ENCODE measurements at places on chromosomes 13 and 19.

GRCh38 chr19:55526216-55527196, 10.4 kb downstream of the SBK2 start:
- no peak for DNase-seq

- DNase-seq = peak; percentile 85
These were observed 15.3 kb upstream of the ADPRHL1 start for GRCh38 chr13:113468472-113469201.

DNA sequence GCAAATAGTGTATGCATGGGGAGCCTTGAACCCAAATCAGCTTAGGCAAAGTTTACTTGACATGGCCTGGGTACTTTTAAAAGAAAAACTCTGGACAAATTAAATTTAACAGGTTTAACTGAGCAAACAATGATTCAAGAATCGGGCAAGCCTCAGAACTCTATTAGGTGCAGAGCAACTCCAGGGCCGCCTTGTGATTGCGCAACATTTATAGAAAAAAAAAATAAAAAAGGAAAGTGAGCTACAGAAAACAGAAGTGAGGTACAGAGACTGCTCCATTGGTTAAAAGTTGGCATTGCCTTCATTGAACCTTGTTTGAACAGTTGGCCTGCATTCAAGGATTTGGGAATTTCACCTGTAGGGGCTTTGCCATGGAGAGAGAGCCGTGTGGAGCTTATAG, 421.0 kb upstream of the TSHZ3 start:
- no peak for DNase-seq

DNA sequence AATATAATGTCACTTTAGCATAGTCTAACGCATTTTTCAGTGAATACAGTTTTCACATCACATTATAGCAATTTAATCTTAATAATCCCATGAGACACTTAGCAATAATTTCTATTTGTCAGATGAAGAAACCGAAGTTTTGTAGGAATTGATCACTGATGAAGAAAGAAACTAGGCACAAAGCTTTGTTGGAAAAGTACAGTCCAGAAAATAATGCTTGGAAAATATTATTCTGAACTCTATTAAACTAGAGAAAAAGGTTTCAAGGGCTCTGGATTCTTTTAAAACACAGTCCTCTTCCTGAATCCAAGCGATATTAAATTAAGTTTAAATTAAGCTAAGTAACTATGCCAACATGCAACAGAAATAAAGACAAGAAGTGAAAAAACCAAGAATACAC, 62.2 kb downstream of the DCLK1 start:
- DNase-seq = no peak

DNA sequence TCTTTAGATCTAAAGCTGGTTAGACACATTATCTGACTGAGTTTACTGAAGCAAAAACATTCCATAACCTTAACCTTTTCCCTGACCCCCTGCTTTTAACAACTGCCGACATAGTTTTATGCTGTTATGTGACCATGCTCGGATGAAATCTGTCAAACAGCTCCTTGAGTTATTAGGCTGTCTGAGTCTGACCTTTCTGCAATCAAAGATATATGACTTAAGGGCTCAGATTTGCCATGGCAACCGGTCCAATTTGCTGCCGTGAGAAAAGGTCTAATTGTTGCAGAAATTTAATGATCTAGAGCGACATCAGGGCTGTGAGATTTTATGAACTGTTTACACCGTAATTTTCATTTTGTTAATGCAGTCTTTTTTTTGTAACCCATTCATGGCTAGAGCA, 61.8 kb downstream of the URI1 start:
- peak; percentile 54 for DNase-seq

GRCh38 chr13:20525144-20525600, 485 bp downstream of the CRYL1 start:
- peak; percentile 56 for DNase-seq

DNA sequence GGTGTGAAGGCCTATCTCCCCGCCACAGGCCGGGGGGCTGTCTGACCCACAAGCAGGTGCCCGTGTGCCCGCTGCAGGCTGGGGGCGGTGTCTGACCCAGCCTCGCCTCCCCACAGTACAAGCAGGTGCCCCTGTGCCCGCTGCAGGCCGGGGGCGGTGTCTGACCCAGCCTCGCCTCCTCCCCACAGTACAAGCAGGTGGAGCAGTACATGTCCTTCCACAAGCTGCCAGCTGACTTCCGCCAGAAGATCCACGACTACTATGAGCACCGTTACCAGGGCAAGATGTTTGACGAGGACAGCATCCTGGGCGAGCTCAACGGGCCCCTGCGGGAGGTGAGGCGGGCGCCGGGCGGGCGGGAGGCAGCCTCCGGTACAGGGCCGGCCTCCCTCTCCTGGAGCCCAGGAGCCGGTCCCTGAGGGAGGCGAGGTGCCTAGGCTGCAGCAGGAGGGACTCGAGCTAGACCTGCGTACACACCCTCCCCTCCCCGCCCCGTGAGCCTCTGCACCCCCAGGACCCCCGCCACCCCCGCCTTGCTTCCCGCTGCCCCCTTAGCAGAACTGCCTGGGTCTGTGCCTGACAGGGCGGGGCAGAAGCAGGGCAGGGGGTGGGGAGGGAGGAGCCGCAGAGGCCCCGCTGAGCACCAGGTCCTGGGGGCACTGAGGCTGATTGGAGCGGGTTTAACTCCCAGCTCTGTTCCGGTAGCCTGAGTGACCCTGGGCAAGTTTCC, 20.6 kb downstream of the HCN2 start:
- DNase-seq = no peak

DNA sequence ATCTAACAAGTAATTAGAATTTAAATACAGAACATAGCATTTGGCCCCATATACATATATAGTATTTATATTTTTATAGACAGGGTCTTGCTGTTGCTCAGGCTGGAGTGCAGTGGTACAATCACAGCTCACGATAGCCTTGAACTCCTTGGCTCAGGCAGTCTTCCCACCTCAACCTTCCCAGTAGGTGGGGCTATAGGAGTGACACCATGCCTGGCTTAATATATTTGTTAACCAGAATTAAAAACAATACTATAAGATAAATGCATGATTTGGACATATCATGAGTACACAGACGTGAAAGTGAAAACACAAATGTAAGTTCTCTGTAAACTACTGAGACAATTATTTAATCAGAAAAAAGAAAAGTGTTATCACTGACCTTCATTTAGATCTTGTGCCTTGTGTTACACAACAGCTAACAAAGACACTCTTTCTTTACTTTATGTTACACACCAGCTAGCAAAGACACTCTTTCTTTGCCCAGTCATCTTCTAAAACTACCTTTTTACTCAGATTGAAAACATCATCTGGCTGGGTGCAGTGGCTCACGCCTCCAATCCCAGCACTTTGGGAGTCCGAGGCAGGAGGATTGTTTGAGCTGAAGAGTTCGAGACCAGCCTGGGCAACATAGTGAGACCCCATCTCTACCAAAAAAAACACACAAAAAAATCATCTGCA, 22.6 kb downstream of the CARS2 start:
- no peak for DNase-seq

DNA sequence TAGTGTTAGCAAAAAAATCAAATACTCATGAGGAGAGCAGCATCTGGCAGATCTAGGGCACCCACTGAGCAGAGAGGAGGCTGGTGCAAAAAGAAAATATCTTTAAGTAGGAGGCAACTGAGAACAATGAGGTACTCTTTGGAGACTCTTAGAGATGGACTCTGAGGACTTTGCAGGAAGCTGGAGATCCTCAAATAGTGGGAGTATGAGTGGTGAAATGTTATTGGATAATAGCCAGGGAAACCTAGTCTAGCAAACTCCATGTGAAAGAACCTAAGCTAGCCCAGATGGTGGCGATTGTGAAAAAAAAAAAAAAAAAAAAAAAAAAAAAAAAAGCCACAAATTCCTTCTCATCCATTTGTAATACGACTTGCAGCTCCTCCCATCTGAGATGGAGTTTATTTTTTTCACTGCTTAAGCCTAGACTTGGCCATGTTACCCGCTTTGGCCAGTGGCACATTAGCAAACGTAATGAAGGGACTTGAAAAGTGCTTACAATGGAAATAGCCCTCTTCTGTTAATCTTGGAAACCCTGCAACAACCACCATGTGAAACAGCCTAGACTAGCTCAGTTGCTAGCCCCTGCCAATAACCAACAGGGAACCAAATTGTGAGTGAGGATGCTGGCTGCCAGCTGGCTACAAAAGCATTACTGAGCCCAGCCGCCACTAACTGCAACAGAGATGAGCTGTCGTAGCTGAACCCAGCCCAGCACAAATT, 476.2 kb downstream of the KLF12 start:
- no peak for DNase-seq

DNA sequence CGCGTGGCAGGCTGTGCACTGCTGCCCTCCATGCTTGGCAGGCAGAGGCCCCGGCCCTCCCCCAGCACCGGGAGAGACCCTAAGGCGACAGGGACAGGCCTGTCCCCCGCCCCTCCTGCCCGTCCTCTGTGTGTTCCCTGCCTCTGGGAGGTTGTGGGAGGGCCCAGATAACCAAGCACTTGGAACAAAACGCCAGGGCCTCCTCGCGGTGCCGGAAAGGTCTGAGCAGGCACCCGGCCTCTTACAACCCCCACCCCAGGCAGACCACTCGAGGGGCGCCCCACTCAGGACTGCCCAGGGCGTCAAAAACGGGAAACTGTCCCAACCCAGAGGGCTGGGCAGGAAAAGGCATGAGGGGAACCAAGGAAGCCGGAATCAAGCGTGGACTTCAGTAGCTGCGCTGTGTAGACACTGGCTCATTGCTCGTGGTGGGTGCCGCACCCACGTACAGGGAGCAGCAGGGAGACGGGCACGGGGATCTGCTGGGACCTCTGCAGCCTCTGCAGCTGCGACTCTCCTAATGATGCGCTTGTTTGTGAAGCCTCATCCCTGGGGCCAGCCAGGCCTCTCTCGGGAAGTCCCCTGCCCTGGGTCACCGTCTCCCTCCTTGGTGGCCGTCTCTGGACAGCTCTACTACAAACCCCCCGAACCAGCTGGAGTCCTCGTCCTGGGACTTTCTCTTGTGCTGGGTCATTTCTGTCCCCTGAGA, 20.0 kb downstream of the GNA11 start:
- no peak for DNase-seq

DNA sequence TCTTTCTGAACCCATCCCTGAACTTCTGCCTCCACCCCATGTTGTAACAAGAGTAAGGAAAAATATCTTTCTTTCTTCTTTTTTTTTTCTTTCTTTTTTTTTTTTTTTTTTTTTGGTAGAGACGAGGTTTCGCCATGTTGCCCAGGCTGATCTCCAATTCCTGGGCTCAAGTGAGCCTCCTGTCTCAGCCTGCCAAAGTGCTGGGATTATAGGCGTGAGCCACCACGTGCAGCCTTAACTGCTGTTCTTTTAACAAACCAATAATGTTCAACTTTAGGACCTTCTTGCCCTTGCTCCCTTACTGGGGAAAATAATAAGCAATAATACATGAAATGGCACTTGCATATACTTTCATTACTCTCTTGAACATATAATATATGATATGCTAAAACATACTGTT, 19.6 kb downstream of the GPR183 start:
- no peak for DNase-seq

DNA sequence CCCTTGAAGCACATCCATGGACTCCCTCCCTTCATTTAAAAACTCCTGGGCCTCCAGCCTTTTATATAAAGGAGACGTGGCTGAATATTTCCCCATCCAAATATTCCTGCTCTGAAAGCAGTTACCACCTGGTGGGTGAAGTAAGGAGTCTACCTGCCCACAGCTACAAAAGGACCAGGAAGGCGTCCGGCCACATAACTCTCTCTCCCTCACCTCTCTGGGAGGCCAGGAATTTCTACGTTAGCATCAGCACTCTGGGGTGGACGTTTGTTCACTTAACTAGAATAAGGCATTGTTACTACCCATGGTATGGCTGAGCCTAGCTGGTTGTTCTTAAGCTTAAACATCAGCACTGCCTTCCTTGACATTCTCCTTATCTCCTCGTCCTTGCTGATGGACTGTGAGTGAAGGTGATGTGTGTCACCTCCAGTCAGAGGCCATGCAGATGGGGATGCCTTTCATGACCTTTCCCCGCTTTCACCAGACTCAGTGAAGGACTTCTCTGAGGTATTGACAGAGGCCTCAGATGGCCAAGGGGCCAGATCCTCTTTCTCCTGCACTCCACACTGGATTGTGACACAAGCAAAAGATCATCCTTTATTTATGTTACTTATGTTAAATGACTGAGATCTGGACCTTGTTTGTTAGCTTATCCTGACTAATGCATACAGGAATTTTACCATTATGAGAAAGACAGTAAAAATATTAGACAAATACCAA, 22.2 kb upstream of the KPNA3 start:
- DNase-seq = no peak

- DNase-seq = no peak
These were observed 142.4 kb downstream of the MYCBP2 start for GRCh38 chr13:77184455-77184854.

GRCh38 chr13:30972888-30973377, 40.5 kb downstream of the TEX26 start:
- DNase-seq = no peak

GRCh38 chr13:26457212-26457611, 100.3 kb upstream of the WASF3 start:
- DNase-seq = no peak

DNA sequence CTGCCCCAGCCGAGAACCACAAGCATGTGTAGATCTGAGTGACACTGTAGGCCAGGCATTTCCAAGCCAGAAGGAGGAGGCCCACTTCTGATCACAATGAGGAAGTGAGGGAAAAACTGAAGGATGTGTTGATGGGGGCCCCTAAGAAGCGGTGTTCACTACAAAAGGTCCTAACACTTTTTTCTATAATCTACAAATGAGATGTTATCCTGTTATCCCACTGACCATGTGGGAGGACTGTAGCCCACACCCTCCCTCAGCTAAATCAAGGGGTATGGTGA, 99.0 kb upstream of the MCF2L start:
- no peak for DNase-seq

DNA sequence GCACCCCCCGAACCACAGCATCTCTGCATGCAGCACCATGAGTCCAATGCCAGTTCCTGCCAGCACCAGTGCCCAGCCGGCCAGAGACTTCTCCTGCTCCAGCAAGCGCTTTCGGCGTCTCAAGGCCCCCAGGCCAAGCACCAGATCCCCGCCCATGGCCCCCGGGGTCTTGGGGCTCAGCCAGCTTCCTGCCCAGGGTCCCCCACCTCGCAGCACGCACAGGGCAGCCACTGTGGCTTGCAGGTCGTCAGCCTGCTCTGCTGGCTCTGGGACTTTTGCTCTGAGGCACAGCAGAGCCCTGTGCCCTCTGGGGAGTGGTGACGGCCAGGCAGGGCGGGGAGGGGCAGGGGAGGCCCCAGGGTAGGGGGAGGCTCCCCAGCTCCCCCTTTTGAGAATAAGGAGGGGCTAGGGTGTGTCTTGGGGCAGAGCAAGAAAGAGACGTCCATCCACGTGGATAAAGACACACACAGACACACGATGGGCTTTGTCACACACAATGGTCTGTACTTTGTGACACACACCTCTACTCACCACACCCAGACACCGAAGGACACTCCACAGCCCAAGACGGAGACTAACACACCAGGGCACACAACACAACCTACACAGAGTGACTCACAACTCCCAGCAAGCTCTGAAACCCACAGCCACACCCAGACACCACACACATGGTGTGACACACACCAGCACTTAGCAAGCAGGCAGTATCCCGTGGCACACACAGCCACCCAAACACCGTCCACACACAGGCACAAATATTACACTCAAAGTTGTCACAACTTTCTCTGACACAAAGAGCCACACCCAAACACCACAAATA, at the start of gene KCNN4:
KCNN4 (minus strand) TSS at position 268 of the 820 bp plus-strand sequence; CDS start at position 156, 112 bp downstream.
- DNase-seq = no peak

Measured in HAP-1 (cell line).